HCT116 (cell line): ENCODE measurements at places on chromosomes 13 and 19. TPM values are rescaled to one million over a fixed set of nuclear protein-coding genes. Genes with fewer than 3 reads are reported as not detected.

The PRSS57 gene
- total RNA-seq = not detected

The NLRP11 gene
- 0.86 TPM for total RNA-seq

The CACNG6 gene
- 0.15 TPM for total RNA-seq

The ERFL gene
- total RNA-seq = 0.79 TPM

The ZNF497 gene
- 5.1 TPM for total RNA-seq

The SLC7A10 gene
- 0.25 TPM for total RNA-seq

The ZNF560 gene
- not detected for total RNA-seq

The RUBCNL gene
- 0.42 TPM for total RNA-seq

The DPRX gene
- total RNA-seq = not detected

The CEACAM20 gene
- total RNA-seq = not detected

The VSTM2B gene
- total RNA-seq = not detected

The KRTDAP gene
- total RNA-seq = 0.74 TPM

The ARRDC5 gene
- total RNA-seq = not detected

The MYADM gene
- total RNA-seq = 79.6 TPM

The KCTD4 gene
- not detected for total RNA-seq

The AKAP8 gene
- total RNA-seq = 50.6 TPM

The DCT gene
- 0.12 TPM for total RNA-seq

The RHPN2 gene
- total RNA-seq = 33.3 TPM

The PRODH2 gene
- 0.44 TPM for total RNA-seq

The PSG5 gene
- not detected for total RNA-seq

The PLK5 gene
- not detected for total RNA-seq

The KLC3 gene
- total RNA-seq = 22.8 TPM

The POSTN gene
- total RNA-seq = not detected

The DACT3 gene
- total RNA-seq = 2.0 TPM

The C19orf85 gene
- 0.34 TPM for total RNA-seq

The GDF15 gene
- 425 TPM for total RNA-seq

The HOMER3 gene
- 45.2 TPM for total RNA-seq

The ZNF790 gene
- 0.32 TPM for total RNA-seq

The PRX gene
- total RNA-seq = 4.8 TPM

The CRX gene
- total RNA-seq = not detected

The MKNK2 gene
- total RNA-seq = 271 TPM

The KLF2 gene
- 39.4 TPM for total RNA-seq

The PLA2G4C gene
- total RNA-seq = 1.7 TPM

The RASL11A gene
- 5.0 TPM for total RNA-seq

The C19orf81 gene
- 14.5 TPM for total RNA-seq

The HCN2 gene
- total RNA-seq = 2.4 TPM

The SYCN gene
- not detected for total RNA-seq

The GFY gene
- 2.6 TPM for total RNA-seq

The RFPL4A gene
- total RNA-seq = not detected

The KLF1 gene
- not detected for total RNA-seq

The ZNF506 gene
- total RNA-seq = 0.42 TPM

The NLRP9 gene
- not detected for total RNA-seq

The VSTM1 gene
- total RNA-seq = not detected

The AP3D1 gene
- total RNA-seq = 137 TPM

The FRY gene
- total RNA-seq = 1.4 TPM

The SWSAP1 gene
- total RNA-seq = 2.5 TPM

The KCNN1 gene
- 0.61 TPM for total RNA-seq

The KCNN4 gene
- 72.9 TPM for total RNA-seq

The TMPRSS9 gene
- total RNA-seq = not detected

The KIR2DL4 gene
- total RNA-seq = not detected

The CEBPA gene
- 7.0 TPM for total RNA-seq

The REEP6 gene
- 53.9 TPM for total RNA-seq

The LRRC63 gene
- total RNA-seq = not detected

The FUT3 gene
- total RNA-seq = 2.6 TPM
